Suprapubic skin (tissue), 4 donors: ENCODE measurements at places on chromosomes 1 and 21. TPM values are rescaled to one million over a fixed set of nuclear protein-coding genes. Genes with fewer than 3 reads are reported as not detected.

GRCh38 chr1:193841857-193842256 is 655.4 kb upstream of the B3GALT2 start:
- H3K36me3 ChIP-seq: no peaks in the 10 kb centered on the region
- no peak for DNase-seq
- no peak overlapping the region for H3K27ac ChIP-seq

DNA sequence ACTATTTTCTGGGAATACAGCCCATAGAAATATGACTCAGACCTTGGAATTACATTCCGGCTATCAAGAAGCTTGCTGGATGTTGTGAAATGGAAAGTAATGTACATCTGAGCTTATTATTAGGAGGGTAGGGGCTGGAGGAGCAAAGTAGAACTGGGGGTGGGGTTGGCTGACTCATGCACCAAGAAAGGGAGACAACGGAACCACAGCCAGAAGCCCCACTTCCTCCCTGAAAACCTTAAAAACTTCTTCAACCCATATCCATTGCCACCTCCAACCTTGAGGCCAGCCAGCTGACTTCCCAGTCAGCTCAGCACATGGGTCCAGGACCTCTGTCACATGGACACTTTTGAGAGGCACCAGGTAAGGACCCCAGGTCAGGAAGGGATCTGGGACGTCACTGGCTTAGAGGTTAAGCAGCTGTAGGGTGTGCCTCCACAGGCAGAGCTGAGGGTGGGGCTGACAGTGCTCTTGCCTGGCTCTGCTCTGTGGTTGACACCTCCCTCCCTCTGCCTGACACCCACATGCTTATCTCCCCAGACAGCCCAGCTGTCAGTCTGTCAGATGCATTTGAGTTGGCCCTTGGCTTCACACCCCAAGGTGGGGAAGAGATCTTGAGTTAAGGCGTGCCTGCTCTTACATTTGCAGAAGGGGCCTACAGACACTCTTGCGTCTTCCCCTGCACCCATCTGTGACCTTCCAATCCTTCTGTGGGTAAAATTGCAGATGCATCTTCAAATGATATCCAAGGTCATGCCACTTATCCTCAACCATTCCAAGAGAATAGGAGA is 5.7 kb upstream of the ZNF683 start:
- no peak overlapping the region for H3K4me3 ChIP-seq
- peak overlapping the region; percentile 85 for H3K27ac ChIP-seq
- peaks cover 3% of the 10 kb centered on the region for H3K27me3 ChIP-seq
- H3K36me3 ChIP-seq: no peaks in the 10 kb centered on the region
- peaks cover 20% of the 10 kb centered on the region for H3K4me1 ChIP-seq

GRCh38 chr21:38351961-38352521 is 95.2 kb downstream of the KCNJ15 start:
- no peak overlapping the region for H3K27ac ChIP-seq
- peaks cover 13% of the 10 kb centered on the region for H3K4me1 ChIP-seq
- peak; percentile 48 for DNase-seq
- H3K4me3 ChIP-seq: peak overlapping the region; percentile 5
- no peaks in the 10 kb centered on the region for H3K36me3 ChIP-seq
- H3K27me3 ChIP-seq: no peaks in the 10 kb centered on the region

DNA sequence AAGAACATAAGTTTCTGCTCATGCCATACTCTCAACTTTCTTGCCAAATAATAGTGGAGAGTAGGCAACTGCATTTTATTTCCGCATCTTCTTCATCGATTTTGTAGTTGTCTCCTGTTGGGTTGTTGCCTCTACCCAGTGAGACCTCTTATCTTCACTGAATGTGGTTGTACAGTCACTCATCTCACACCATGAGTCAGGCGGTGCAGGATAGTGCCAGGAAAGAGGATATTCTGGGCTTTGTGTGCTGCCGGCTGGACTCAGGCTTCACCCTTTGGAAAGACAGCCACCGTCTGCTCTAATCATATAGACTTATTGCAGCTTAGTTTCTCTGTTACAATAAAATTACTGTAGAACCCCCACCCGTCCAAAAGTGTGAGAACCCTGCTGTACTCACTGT is 154.3 kb upstream of the USP24 start:
- no peaks in the 10 kb centered on the region for H3K36me3 ChIP-seq
- no peak overlapping the region for H3K4me3 ChIP-seq
- no peaks in the 10 kb centered on the region for H3K4me1 ChIP-seq
- H3K27me3 ChIP-seq: peaks cover 6% of the 10 kb centered on the region
- H3K27ac ChIP-seq: no peak overlapping the region

Gene BEND5
- 0.81 TPM for total RNA-seq

DNA sequence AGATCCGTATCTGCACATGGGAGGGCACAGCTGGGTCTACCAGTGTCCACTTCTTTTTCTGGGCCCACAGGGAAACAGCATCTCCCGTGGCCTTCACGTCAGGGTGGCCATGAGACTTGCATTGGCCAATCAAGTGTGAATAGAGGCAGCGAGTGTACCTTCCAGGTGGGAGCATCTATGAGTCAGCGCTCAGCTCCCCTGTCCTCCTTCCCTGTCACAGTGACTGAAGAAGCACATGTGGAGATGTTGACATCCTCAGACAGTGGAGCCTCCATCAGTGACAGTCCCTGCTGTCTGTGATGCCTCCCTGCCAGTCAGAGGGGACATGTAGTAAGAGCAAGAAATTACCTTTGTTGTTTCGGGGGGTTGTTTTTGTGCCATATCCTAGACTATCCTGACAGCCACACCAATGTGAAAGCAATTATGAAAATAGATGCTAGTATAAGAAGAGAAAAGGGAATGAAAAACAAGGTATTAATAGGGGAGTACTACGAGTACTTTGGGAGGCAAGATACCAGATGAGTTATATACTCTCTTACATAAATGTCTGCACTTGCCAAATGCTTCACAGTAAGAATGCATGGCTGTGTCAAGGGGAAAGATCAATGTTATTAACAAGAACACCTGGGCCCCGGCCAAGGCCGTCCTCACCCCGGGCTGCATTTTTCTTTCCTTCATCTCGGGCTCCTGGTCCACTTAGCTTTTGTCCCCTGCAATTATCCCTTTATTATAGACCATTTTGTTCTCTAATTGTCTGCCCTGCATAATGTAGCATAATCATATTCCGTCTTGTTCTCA is 86.0 kb downstream of the MATN1 start:
- DNase-seq: no peak
- H3K27me3 ChIP-seq: peaks cover 8% of the 10 kb centered on the region
- no peaks in the 10 kb centered on the region for H3K4me1 ChIP-seq
- H3K4me3 ChIP-seq: no peak overlapping the region
- no peak overlapping the region for H3K27ac ChIP-seq
